ENCODE measurements at places on chromosomes 6 and 20.

- no peak for DNase-seq
Observed at GRCh38 chr6:82744286-82745015, 321.2 kb downstream of the UBE3D start.

GRCh38 chr6:15479761-15480160 is 183.1 kb downstream of the DTNBP1 start:
- DNase-seq, result no peak

- no peak for DNase-seq
Observed at GRCh38 chr20:22821081-22821727, 213.9 kb upstream of the SSTR4 start.

- DNase-seq, result no peak
Observed at GRCh38 chr6:100553243-100553642, 88.5 kb upstream of the SIM1 start.

- no peak for DNase-seq
Observed at GRCh38 chr6:45663251-45664221, 285.8 kb upstream of the SUPT3H start.

- no peak for DNase-seq
Observed at GRCh38 chr20:54688476-54688875, 213.1 kb downstream of the DOK5 start.

DNA sequence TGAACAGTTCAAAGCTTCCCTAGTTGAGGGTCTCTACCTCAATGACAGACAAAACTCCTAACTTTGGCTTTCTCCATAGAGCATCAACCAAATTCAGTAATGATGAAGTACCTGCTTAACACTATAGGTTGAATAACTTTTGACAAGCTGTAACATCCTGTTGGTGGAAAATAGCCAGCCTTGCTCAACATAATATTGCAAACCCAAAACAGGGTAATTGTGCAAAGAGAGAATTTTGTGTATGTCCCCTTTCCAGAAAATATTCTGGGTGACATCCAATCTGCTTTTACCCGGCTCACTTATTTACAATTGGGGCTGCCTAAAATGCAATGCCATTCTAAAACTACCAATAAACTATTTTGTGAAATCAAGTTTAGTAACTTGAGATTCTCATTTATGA is 72.8 kb downstream of the ATXN1 start:
- no peak for DNase-seq

DNA sequence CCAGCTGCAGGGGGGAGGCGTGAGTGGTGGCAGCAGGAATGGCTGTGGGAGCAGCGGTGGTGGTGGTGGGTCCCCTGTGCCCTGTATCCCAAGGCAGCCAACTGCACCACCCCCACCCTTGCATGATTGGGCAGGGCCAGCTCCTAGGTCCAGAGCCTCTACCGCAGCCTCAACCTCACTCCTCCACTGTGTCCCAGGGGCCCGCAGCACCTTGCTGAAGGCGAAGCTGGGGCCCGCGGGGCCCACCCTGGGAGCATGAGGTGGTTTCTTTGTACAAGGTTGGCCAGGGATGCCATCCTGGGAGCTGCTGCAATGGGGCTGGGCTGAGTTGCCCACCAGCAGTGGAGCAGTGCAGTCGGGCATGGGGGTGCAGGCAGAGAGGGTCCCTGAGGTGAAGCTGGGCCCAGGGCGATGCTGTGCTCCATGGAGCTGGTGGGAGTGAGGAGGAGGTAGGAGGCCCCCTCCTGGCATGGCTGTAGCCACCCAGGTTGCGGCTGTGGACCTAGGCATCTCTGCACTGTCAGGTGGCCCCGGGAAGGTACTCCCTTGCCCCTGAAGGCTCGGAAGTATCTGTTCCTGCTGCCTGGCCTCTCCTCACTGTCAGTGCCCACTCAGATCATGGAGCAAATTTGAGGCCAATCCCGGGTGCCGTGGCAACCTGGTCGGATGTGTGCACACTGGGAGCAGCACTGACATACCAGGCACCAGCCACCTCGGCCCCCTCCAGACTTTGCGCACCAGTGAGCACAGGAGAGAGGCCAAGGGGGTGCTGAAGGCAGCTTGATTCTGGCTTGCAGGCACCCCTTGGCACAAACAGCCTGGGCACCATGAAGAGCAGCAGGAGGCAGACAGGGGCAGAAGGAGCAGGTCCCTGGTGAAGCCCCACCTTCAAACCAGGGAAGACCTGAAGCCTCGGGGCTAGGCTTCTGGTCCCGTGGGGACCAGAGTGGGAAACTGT is 60.2 kb upstream of the L3MBTL3 start:
- DNase-seq, result no peak

- no peak for DNase-seq
Observed at GRCh38 chr6:109000289-109000688, 94.4 kb downstream of the SESN1 start.

GRCh38 chr20:57224641-57225138 is 41.8 kb downstream of the BMP7 start:
- no peak for DNase-seq

GRCh38 chr20:8152847-8153246 is 20.8 kb downstream of the PLCB1 start:
- DNase-seq, result no peak

DNA sequence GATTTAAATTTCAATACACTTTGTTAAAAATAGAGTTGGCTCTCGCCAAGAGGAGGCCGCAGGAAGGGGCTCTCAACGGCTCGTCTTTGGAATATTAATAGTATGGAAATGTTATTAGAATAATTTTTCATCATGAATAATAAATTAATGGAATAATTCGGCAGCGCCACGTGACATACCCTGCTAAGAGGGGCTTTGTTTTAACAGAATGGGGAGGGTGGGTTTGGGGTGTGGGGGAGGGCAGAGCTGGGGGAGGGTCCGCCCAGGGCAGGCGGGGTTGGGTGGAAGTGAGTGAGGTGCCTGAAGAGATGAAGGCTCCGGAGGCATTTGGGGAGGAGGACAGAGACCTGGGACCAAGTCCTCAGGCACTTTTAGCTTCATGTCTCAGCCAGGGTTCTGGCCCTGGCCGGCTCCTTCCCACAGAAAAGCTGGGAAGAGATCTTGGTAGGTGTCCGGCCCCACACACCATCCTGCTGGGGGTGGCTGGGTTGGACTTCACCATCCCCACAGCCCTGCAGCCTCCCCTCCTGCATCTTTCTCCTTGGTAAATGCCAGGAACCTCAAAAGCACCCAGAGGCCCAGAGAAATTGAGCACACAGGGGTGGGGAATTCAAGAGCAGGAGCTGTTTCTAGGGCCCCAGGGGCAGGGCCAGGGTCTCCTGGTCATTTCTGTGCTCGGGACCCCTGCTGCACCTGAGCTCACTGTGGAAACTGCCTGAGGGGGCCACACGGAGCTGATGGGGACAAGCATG is 93.6 kb upstream of the BHLHE23 start:
- DNase-seq, result no peak

GRCh38 chr6:158475344-158476302 is 84.3 kb upstream of the TMEM181 start:
- DNase-seq, result no peak

DNA sequence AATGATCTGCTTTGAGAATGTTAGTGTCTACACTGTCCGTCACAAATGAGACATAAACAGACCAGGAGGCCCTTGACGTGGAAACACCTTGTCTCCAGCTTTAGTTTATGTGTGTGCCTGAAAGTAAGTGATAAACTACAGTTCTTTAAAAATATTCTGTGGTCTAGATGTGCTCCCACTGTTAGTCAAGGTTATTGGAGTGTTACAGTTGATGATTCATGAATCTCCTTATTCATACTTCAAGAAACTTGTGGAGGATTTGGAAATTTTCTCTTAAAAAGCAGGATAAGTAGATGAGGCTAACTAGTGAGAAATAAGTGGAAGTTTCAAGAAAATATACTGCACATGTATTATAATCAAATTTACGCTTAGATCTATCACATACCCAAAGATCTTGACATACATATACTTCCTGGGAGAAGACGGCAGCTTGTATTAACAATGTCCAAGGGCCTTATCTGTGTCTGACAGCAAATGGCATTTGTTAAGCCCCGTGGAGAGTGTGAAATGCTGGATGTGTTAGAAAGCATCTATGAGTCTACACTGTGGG is 90.5 kb upstream of the MBOAT1 start:
- DNase-seq, result no peak

DNA sequence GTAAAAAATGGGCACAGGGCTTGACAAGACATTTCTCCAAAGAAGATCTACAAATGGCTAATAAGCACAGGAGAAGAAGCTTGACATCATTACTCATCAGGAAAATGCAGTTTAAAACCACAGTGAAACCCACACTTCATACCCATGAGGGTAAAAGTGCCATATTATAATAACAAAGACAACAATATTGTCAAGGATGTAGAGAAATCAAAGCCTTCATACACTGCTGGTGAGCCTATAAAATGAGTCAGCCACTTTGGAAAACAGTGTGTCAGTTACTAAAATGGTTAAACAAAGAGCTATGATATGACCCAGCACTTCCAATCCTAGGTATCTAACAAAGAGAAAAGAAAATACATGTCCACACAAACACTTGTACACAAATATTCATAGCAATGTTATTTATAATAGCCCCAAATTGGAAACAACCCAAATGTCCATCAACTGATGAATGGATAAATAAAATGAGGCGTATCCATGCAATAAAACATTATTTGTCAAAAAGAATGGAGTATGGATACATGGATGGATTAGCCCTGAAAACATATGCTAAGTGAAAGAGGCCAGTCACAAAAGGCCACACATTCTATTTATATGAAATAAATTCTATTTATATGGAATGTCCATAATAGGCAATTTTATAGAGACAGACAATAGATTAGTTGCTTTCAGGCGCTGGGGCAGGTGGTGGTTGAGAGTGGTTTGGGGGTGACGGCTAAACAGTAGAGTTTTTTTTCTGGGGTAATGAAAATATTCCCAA is 11.5 kb upstream of the IL20RA start:
- no peak for DNase-seq

DNA sequence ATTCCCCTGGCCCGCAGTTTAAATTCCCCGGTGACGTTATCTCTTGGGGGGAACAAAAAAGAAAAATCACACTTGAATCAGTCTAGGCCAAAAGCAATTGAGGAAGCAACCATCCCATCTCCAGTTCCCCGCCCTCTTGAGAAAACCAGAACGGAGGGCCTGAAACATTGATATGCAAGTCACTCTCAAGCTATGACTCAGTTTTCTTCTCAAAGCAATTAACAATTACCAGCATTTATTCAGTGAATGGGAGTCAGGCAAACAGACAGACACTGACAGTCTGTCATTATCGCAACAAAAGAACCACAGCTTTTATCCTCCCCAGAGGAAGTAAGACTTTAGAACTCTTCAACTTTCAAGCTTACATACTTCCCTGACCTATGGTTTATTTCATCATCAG is 100.9 kb downstream of the OPRM1 start:
- no peak for DNase-seq

- DNase-seq, result no peak
Observed at GRCh38 chr6:4942673-4943009, 61.2 kb downstream of the RPP40 start.

DNA sequence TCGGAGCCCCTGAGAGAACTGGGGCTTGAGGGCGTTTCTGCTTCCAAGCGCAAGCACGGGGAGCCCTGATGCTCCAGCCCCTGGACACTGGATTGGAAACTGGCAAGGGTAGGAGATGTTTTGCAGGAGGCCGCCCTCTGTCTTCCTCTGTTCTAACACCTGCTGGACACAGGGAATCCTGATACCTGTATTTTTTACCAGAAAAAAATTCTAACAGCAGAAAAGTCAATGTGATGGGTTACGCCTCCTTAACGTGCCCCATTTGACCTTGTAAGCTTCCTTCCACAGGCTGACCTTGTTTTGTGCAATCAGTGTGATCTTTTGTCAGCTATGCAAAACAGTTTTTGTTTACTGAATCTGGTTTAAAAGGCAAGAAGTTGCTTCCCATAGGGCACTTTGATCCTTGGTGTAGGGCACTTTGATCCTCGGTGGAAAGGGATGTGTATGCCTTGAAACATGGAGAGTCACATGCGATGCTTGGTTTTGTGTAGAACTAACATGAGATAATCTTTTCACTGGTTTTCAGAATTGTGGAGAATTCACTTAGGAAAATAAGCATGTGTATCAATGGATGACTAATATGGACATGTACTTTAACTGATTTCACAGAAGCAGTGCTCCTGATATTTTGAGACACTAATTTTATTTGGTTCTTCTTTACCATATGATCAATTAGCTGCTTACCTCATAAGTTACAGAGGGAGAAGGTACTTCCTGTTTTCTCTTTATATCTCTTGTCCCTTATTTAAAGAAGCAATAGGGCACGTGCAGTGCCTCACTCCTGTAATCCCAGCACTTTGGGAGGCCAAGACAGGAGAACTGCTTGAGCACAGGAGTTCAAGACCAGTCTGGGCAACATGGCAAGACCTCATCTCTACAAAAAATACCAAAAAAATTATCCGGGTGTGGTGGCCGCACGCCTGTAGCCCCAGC is 59.9 kb upstream of the MAP3K4 start:
- no peak for DNase-seq

DNA sequence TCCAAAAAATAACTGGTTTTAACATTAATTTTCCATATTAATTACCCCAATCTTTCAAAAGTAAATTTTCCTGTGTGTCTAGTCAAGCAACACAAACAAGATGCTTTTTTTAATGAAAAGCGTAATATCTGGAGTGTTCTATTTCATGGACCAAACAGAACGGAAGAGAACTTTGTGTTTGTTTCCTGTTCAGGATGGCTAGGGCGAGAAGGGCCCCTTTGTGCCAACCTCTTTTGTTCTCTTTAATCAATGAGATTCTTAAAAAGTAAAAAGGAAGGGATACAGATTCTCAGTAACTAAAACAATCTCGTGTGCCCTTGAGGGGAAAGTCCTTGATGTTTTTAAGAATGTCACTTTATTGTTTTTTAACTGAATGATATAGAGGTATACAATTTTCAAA is 55.7 kb downstream of the GNAS start:
- DNase-seq, result no peak

DNA sequence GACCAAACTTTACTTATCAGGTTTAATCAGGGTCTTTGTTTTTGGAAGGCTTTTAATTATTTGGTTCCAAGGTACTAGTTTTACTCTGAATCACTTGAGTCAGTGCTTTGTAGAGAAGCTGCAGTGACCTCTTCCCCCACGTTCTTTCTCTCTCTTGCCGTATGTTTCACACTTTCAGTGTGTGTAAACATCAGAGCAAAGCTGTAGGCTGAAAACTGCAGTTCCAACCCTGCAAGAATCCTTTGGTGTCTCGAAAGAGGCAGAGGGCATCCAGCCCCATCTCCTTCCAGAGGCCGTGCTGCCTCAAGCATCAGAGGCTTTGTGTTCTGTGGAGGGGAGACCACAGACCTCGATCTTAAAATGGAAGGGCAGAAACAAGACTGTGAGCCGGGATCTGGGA is 42.1 kb downstream of the CFAP61 start:
- DNase-seq, result no peak

DNA sequence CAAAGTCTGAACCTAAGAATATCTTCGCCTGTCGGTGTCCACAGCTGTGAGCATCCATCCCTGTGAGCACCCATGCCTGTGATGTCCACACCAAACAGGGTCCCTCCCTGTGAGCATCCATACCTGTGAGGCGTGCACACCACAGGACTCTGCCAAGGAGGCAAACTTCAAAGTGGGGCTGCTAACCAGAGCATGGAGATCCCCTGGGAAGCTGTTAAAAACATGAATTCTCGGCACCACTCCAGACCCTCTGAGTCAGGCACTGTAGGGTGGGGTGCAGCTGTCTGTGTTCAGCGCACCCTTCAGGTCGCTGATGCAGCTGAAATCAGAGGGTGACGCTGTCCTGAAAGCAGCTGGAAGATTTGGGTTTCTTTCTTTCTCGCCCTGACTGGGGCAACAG is 85.4 kb upstream of the NXT1 start:
- no peak for DNase-seq

- no peak for DNase-seq
Observed at GRCh38 chr20:2135013-2135412, 33.4 kb downstream of the STK35 start.

GRCh38 chr6:52496631-52497030 is 76.5 kb downstream of the EFHC1 start:
- DNase-seq, result peak; percentile 16
